ENCODE measurements at places on chromosomes 4 and X.

- DNase-seq = no peak
Measured at GRCh38 chrX:38664285-38664684, 102.9 kb downstream of the TSPAN7 start.

GRCh38 chrX:111071542-111072277 lies 24.3 kb upstream of the PAK3 start:
- no peak for DNase-seq

- no peak for DNase-seq
Measured at GRCh38 chr4:153318696-153319320, 25.7 kb upstream of the MND1 start.

DNA sequence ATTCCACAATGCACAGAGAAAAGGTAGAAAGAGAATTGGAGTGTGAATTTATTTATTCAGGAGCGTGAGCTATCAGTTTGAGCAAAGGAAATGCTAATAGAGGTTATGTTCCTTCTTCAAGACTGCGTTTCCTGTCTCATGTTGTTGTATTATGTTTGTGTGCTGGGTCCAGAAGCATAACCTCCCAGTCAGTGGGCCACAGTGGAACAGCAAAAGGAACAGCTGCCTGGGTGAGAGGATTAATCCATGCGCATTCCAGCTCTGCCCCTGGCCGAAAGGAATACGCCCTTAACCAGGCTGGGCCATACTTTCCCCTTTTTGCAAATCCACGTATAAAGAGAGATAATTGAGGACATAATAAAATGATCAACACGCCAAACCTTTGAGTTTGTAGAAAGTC lies 32.4 kb upstream of the ARX start:
- no peak for DNase-seq

GRCh38 chrX:49230500-49231232 lies 2.5 kb downstream of the CACNA1F start:
- DNase-seq = peak; percentile 86

GRCh38 chr4:186307916-186308315 lies 41.9 kb downstream of the F11 start:
- DNase-seq = no peak

DNA sequence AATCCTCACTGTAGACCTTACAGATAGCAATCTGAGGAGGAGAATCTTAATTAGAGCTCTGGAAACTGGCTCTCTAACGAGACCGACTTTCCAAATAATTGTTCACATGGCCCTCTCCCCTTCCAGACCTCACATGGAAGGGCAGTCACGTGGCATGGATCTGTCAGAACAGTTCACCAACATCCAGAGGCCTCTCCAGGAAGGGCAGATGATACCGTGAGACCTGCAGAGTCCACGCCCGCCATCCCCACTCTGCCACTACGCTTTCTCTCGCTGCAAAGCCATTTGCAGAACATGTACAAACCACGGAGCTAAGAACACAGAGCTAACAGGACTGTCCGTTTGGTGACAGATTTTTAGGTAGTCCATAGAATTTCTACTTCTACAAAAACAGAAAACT lies 20.7 kb downstream of the FAT1 start:
- no peak for DNase-seq

DNA sequence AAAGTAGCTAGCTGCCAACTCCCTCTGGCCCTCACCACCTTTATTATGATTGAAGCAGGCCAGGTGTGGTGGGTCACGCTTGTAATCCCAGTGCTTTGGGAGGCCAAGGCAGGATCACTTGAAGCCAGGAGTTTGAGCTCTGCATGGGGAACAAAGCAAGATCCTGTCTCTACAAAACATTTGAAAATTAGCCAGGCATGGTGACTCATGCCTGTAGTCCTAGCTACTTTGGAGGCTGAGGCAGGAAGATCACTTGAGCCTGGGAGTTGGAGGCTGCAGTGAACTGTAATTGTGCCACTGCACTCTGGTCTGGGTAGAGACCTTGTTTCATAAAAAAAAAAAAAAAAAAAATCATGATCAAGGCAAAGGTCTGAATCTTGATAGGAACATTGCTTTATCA lies 467.0 kb upstream of the DIPK2B start:
- no peak for DNase-seq

- DNase-seq = no peak
Measured at GRCh38 chrX:134460862-134461220, 876 bp downstream of the HPRT1 start.

DNA sequence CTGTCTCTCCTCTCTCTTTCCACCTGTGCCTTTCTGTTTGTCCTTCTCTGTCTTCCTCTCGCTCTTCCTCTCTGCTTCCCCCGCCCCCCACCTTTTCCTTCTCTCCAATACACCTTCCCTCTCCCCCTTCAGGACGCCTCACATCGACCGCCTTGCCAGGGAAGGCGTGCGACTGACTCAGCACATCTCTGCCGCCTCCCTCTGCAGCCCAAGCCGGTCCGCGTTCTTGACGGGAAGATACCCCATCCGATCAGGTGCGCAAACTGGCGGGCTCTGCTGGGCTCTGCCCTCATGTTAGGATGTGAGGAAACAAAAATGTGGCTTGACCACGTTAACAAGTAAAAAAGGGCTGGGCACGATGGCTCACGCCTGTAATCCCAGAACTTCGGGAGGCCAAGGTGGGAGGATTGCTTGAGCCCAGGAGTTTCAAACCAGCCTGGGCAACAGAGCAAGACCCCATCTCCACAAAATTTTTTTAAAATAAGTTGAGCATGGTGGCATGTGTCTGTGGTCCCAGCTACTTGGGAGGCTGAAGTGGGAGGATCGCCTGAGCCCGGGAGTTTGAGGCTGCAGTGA lies 35.2 kb downstream of the ARSF start:
- no peak for DNase-seq

DNA sequence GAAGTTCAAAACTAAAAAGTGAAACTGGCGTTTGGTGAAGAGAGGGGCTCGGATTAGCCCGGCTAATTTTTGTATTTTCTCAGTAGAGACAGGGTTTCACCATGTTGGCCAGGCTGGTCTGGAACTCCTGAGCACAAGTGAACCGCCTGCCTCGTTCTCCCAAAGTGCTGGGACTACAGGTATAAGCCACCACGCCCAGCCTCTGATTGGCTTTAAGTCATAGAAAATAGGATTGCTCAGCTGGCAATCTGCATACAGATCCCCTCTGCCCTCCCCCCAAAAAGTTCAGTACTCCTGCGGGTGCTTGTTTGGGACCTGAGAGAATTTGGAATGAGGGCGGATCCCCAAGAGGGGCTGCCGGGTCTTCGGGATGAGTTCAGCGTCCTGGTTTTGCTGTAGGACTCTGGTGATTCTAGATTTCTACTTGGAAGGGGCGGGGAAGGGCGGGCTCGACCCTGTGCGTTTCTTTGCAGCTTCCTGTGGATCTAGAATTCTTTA lies 537 bp upstream of the PRKX start:
- DNase-seq = no peak

DNA sequence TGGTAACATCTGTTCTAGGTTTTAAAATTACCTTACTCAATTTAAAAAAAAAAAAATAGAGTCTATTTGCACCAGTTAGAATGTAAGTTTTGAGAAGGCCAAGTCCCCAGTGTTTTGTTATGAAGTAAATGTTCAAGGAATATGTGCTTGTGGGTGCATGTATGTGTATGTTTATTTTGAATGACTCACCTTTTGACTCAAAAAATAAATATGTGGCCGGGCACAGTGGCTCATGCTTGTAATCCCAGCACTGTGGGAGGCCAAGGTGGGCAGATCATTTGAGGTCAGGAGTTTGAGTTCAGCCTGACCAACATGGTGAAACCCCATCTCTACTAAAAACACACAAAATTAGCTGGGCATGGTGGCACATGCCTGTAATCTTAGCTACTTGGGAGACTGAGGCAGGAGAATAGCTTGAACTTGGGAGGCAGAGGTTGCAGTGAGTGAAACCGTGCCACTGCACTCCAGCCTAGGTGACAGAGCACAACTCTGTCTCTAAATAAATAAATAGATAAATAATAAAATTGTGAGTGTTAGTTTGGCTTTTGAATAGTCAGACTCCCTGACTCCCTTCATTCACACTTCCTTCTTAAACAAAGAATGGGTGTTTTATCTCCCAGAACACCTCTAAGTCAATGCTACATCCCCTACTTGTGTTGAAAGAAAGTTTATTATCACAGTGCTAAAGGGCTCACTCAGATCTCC lies 511.3 kb upstream of the PCDH7 start:
- DNase-seq = no peak

DNA sequence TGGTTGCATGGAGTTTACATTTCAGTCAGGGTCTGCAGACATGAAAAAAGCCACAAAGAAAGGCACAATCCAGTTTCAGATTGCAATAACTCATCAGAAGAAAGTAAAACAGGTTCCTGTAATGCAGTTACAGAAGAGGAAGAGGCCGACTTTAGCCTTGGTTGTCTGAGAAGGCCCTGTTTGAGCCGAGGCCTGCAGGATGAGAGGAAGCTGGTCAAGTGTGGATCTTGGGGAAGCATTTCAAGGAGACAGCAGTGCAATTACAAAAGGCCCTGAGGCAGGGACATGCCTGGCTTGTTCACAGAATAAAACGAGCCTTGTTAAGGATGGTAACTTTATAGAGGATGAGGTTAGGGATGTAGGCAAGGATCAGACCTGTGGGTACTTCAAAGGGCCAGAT lies 62.4 kb downstream of the AFF2 start:
- DNase-seq = no peak

DNA sequence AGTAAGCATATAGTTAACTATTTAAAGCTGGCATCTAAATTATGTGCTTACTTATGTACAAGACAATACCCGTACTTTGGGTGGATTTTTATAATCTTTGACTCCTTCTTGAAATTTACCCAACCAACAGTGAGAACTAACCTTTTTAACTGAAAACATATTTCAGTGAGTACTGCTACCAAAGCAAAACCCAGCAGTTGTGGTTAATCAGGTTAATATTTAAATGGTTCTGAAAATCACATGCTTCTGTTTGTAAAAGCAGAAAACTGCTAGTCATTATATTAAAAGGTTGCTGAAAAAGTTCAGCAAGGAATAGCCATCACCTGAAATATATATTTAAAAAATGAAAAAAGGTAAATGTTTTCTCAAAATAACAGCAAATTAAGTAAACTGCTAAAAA lies 20.0 kb downstream of the UBE2D3 start:
- no peak for DNase-seq

- DNase-seq = no peak
Measured at GRCh38 chr4:107283587-107284559, 247.8 kb upstream of the DKK2 start.

DNA sequence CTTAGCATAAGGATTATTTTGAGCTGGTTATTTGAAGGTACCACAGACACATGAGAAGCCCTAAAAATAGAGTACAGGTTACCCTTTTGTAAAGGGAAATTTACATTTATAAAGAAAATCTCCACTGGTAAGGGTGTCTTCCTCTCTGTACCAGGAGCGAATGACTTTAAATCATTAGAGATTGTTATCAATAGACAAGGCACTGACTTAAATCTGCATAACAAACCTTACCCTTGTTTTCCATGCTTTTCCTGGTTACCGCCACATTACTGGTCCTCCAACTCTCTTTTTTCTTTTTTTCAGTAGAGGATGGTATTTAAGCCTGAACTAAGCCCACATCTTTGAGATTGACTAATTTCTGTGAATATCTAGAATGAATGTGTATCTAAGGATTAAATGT lies 129.8 kb downstream of the SLC7A11 start:
- no peak for DNase-seq

- no peak for DNase-seq
Measured at GRCh38 chrX:30612250-30612655, 34.7 kb upstream of the TASL start.

- DNase-seq = peak; percentile 41
Measured at GRCh38 chr4:41692717-41693345, 55.7 kb downstream of the PHOX2B start.

DNA sequence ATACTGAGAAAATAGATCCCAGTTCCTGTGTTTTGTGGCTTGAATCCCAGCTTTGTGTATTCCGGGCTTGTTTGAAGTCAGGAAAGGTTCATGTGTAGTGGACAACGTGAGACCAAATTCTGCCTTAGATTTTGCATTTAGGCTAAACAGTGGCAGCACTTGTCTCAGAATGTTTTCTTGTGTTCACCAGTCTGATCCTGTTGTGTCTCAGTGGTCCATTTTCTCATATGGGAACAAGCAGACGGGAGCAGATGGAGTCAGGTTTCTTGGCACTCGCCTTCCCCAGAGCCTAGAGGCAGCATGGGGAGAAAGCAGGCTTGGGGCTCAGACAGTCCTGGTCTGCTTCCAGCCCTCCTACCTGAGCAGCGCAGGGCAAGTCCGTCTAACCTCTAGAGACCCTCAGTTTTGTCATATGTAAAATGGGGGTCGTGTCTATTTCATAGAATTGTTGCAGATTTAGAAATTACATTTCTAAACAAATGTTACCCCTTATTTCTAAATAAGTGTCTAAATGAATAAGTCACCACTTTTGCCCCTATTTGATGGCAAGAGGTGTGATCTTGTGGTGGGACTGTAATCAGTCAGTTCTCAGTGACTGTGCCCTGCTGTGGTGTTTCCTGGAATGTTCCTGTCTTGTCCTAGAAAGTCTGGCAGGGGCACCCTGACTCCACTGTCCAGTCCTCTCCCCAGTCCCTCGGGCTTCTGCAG lies 28.3 kb upstream of the MSANTD1 start:
- DNase-seq = peak; percentile 9

DNA sequence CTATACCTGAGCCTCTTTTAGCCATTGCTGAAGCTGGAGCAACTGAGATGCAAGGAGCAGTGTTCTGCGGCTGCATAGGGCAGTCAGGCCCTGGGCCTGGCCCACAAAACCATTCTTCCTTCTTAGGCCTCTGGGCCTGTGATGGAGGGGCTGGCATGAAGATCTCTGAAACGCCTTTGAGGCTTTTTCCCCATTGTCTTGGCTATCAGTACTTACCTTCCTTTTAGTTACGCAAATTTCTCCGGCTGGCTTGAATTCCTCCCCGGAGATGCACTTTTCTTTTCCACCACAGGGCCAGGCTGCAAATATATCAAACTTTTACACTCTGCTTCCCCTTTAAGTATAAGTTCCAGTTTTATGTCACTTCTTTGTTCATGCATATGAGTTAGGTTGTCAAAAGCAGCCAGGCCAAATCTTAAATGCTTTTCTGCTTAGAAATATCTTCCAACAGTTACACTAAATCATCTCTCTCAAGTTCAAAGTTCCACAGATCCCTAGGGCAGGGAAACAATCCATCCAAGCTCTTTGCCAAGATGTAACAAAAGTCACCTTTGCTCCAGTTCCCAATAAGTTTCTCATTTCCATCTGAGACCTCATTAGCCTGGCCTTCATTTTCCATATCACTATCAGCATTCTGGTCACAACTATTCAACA lies 194.4 kb upstream of the PCDH7 start:
- DNase-seq = no peak

DNA sequence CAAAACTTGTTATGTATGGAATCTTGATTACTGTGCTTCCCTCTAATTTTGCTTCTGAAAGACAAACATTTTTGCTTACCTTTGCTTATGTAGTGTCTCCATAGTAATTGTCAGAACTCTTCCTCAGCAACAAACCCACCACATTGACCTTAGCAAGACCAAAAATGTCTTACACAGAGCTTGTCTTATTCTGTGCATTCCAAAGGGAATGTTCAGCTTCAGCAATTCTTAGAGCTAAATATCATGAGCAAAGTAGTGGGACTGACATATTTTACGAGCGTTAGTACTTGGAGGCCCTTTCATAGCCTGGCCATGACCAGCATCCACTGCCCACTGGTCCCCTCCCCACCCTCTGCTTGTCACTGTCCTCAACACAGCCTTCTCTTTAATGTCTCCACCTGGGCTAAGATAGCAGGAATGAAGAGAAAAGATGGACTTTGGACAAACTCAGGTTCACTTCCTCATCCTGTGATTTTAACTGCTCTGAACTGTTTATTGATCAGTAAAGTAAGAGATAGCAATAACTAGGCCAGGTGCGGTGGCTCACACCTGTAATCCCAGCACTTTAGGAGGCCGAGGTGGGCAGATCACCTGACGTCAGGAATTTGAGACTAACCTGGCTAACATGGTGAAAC lies 15.5 kb upstream of the SH3D19 start:
- DNase-seq = no peak

Measured in left cardiac atrium (tissue), 4 donors.